Neural crest cell (in vitro differentiated cells): ENCODE measurements at places on chromosomes 16 and 17. TPM values are rescaled to one million over a fixed set of nuclear protein-coding genes. Genes with fewer than 3 reads are reported as not detected.

- no peak overlapping the region for H3K4me3 ChIP-seq
- no peak overlapping the region for H3K27ac ChIP-seq
- no peaks in the 10 kb centered on the region for H3K27me3 ChIP-seq
- peaks cover 44% of the 10 kb centered on the region for H3K4me1 ChIP-seq
These were observed 14.0 kb downstream of the HS3ST3A1 start for GRCh38 chr17:13587487-13588338.

PIMREG gene
- 115 and 120 TPM in 2 replicates for total RNA-seq

CMTR2 gene
- total RNA-seq, result 19.1 and 20.5 TPM in 2 replicates

- H3K27me3 ChIP-seq, result peaks cover 6% of the 10 kb centered on the region
- no peaks in the 10 kb centered on the region for H3K4me1 ChIP-seq
- no peaks in the 10 kb centered on the region for H3K36me3 ChIP-seq
- H3K27ac ChIP-seq, result no peak overlapping the region
- no peak for DNase-seq
These were observed 27.2 kb downstream of the HASPIN start for GRCh38 chr17:3750926-3751325.

CCL13 gene
- total RNA-seq, result not detected in 2 replicates
